ENCODE measurements at places on chromosomes 4 and X. TPM values are rescaled to one million over a fixed set of nuclear protein-coding genes. Genes with fewer than 3 reads are reported as not detected.

ZNF718 gene
- total RNA-seq: 11.9 TPM

SASH3 gene
- 9.3 TPM for total RNA-seq

DNA sequence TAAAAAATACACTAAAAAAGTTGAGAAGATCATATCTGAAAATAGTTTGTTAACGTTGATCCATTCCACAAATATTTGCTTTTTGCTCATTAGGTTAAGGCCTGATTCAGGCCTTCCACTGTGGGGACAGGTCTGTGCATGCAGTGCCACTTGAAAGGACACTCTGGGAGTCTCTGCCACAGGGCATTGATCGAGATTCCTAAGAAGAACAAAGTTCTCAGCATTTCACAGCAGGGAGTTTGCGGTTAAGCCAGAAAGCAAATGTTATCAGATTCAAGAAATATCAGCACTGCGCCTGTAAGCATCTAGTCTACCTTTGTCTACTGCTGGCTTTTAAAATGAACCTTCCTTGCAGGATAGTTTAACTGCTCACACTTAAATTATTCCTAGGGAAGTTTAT lies 62.2 kb upstream of the TNIP3 start:
- DNase-seq: no peak

MAGEC1 gene
- total RNA-seq: not detected

GRCh38 chr4:38003102-38003501 lies 42.9 kb downstream of the PTTG2 start:
- no peak for DNase-seq
